ENCODE measurements at places on chromosomes 13 and 19.
A peak's percentile ranks its signal among the peaks of the same experiment; 100 is the strongest.

DNA sequence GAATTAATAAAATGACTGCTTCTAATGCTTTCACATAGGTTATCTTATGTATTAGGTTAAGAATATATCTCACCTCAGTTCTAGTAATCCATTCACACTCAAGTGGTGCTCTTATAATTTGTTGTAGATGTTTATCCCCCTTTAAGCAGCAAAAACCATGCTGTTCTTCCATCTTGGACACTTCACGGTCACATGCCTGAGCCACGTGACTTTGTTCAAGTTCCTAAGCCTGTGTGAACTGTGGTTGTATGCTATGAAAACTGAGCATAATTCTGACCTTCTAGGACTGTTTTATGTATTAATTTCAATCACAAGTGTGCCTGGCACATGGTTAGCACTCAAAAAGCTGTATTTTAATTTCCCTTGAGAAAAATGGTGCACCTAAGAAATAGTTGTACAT, 41.2 kb upstream of the STARD13 start:
- no peak for DNase-seq

- no peak for DNase-seq
Measured at GRCh38 chr13:40342461-40342860, 324.0 kb downstream of the FOXO1 start.

DNA sequence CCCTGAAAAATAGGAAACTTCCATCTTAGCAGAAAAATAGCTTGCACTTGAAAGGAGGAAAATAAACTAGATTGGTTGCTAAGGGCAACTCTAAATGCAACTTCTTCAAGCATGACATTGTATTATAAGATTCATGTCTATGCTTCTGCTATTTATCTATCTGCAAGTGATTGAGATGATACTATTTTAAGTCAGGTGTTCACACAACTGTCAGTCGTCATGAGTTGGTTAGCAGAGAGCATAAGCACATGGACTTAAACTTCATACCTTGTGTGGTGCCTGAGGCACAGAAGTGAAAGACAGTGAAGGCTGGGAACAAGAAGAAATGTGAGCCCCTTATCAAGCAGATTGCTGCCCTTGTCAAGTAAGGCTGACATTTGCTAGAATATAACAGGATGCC, 82.9 kb downstream of the SLITRK5 start:
- DNase-seq = no peak

GRCh38 chr19:36059180-36059910, 4.6 kb downstream of the WDR62 start:
- DNase-seq = no peak

DNA sequence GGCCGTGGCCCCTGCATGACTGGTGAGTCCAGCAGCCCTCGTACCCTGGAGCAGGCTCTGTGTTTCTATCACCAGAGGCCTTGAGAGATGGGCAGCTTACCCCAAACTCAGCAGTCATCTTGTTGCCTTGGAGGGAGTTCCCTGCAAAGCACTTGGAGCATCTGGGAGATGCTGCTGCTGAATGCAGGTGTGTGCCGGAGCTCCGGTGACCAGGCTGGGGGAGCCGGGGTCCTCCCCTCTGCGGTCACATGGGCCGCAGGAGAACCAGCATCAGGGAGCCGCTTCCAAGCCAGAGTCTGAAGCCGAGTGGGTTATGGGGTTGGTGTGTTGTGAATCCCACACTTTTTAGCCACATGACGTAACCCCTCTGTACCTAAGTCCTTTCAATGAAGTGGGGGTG, 82.8 kb downstream of the TEX29 start:
- DNase-seq = no peak

DNA sequence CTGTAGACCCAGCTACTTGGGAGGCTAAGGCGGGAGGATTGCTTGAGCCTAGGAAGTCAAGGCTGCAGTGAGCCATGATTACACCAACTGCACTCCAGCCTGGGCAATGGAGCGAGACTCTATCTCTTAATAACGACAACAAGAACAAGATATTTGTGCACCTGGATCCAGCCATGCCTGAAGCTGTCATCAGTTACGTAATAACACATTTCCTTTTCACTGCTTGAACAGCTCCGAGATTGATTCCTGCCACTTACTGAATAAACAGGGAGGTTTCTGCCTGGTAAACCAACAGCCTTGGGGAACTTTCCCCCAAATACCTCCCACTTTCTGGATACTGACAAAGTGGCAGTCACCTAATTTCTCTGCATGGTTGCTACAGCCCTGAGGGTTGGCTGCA, 5.4 kb downstream of the KANK2 start:
- DNase-seq = no peak

DNA sequence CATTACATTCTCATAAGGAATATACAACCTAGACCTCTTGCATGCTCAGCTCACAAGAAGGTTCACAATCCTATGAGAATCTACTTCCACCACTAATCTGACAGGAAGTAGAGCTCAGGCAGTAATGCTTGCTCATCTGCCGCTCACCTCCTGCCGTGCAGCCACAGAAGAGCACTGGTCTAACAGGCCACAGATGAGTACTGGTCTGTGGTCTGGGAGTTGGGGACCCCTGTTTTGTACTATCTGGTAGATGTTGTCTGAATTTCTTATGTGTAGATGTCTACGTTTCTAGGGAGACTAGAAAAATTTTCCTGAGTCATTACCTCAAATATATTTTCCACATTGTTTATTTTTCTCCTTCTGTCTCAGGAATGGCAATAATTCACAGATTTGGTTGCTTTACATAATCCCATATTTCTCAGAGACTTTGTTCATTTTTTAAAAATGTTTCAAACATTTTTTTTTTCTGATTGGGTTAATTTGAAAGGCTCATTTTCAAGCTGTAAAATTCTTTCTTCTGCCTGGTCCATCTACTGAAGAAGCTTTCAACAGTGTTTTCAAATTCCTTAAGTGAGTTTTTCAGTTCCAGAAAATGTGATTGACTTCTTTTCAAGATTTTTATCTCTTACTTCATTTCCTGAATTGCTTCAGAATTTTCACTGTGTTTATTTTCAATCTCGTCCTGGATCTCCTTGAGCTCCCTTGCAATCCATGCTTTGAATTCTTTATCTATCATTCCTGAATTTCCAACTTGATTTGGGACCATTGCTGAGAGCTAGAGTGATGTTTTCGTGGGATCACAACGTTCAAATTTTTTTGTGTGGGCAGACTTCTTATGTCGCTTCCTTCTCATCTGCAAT, 1322.2 kb downstream of the PCDH9 start:
- no peak for DNase-seq

GRCh38 chr13:41401366-41401765, 56.0 kb upstream of the RGCC start:
- DNase-seq = no peak

DNA sequence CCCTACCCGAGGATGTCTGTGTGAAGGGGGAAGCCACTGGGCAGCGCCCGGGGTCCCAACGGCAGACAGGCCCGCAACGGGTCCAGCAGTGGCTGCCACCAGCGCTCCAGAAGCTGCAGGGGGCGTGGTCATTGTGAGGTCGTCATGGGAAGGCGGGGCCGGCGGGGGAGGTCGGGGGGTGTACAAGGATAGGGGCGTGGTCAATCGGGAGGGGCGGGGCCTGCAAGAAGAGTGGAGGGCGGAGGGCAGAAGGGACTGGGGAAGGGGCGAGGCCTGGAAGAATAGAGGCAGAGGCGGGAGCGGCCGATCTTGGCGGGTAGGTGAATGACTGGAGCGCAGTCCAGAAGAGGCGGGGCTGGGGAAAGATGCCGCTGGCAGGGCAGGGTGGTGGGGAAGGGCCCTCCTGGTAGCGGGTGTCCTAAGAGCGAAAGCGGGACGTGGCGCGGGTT, 4.4 kb downstream of the FUZ start:
- DNase-seq = peak; percentile 82

- peak; percentile 3 for DNase-seq
Measured at GRCh38 chr13:39892721-39893685, 237.5 kb downstream of the COG6 start.

DNA sequence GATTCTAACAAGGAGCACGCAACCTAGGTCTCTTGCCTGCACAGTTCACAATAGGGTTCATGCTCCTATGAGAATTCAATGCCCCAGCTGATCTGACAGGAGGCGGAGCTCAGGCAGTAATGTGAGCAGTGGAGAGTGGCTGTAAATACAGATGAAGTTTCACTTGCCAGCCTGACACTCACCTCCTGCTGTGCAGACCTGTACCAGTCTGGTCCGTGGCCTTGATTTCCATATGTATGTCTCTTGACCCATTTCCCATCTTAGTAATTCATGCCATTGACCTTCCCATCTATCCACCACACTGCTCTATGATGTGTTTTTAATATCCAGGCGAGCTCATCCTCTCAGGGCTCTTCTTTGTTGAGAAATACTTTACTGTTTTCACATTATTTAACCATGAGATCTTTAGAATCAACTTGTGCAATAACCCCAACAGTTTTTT, 95.2 kb downstream of the LRCH1 start:
- DNase-seq = no peak

DNA sequence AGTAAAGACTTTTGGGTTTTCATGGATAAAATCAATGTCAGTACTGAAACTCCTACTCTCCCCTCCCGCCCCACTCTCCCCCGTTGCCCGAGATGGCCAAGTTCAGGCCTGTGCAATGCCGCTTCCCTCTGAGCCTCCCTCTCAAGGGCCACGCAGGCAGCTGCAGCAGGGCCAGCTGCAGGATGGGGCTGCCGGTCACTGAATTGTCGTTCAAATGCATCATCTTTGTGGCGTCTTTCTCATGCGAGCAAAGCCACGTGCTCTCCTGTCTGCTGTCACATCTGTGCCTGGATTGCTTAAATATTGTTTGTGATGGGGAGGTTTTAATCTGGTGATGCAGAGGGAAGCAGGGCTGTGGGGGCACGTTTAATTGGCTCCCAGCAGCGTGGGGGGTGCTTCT, 26.6 kb downstream of the SHISA2 start:
- no peak for DNase-seq

DNA sequence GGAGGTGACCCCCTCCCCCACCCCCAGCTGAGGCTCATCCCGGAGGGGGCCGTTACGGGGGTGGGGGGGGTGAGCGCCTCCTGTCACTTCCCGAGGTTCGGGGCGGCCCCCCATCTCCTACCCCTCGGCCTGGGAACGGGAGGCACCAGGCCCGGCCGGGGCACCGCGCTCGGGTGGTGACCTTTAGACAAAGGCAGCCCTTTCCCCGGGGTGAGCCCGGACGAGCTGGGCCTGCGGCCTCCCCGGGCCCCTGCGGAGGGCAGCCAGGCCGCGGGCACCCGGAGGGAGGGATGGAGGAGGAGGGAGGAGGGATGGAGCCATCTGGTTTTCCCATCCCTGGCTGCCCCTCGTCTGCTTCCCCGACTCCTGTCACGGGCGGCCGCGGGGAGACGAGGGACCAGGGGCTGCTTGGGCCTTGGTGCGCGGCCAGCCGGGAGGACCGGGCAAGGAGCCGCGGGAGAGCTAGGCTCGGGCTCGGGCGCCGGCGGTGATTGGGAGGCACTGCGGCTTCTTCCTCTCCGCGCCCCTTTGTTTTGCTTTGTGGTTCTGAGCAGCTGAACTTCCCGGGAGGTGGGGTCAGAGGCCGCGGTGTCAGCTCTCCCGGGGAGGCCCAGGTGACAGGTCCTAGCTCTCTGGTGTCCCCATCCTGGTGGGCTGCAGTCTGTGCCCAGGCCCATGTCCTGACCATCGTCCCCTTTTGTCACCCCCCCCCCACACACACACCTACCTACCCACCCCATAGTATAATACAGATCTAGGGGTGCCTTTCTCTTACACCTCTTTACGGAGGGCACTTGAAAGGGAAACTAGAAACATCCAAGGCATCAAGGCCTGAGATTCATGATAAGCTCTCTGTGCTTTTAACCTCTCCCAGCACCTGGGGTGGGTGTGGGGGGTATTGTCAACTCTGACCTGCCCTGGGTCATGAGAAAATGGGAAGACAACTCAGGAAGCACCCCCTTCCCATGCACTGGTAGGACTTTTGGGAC, 1.3 kb downstream of the BICRA start:
- DNase-seq = peak; percentile 27

DNA sequence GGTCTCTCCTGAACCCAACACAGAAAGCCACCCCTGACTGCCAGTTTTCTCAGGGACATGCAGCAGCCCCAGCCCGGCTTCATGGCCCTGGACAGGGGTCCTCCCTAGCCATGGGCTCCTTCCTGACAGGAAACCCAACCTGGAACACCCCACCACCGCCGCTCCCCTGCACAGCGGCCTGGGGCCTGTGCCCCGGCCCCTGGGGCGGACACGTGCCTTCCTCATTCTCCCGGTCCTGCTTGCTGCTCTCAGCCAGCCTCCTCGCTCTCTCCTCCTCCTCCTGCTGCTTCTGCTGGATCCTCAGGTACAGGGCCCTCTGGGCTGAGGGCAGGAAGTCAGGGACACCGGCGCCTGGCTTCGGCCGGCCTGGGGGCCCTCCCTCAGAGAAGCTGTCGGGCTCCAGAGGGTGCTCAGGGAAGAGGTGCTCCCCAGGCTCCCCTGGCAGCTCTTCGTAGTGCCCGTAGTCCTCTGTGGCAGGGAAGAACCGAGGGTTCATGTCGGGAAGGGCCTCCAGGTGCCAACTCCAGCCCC, 20.5 kb upstream of the TMEM160 start:
- DNase-seq = no peak

DNA sequence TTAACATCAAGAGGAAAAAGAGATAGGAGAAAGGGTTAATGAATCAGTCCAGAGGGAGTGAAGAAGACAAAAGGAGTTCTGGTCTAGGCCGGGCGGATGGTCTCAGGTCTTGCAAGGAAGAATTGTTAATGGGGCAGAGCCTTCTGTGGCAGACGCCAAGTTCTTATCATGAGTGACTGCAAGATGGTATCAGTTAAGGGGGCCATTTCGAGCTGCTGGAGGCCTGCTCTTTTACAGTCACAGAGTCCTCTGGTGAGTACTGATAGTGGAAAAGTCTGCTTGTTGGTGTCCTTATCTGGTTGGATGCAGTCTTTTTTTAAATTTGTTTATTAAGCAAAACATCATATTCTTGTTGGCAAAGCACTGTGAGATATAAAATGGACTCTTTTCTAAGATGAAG, 590.9 kb upstream of the SGCG start:
- DNase-seq = no peak

GRCh38 chr19:6821639-6822310, 49.3 kb downstream of the VAV1 start:
- no peak for DNase-seq

DNA sequence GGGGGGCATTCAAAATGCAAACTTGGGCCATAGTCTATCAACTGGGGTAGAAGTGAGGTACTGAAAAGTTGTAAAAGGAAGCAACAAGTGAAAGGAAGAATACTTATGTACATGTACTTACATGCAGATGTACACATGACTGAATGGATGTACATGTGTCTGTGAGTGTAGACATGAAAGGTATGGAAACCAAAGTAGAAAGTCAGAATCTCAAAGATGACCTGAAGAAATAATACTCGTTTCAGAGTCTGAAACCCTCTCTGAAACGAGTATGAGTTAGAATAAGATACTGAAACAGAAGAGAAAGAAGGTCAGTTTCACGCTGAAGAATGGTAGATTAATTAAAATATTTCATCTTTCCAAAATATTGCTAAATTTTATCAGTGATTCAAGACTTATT, 13.9 kb downstream of the DZIP1 start:
- DNase-seq = no peak

GRCh38 chr19:1923319-1923718, 17.7 kb upstream of the CSNK1G2 start:
- peak; percentile 33 for DNase-seq

DNA sequence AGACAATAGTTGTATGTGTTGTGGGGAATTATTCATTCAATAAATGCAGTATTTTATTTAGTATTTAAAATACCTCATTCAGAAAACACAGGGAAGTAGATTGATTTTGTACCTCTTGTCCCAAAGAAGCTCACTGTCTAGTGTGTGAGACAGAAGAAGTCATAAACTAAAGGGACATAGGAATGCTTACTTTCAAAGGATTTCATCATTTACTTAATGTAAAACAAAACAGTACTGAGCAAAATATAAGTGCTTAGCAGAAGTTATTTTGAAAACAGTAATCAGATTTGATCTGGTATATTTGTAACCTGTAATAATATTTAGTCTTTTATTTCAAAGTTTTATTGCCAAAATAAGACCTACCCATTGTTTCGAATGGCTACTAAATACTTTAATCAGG, 117.9 kb downstream of the TDRD3 start:
- DNase-seq = no peak
